ENCODE measurements at places on chromosomes 3 and 15.

DNA sequence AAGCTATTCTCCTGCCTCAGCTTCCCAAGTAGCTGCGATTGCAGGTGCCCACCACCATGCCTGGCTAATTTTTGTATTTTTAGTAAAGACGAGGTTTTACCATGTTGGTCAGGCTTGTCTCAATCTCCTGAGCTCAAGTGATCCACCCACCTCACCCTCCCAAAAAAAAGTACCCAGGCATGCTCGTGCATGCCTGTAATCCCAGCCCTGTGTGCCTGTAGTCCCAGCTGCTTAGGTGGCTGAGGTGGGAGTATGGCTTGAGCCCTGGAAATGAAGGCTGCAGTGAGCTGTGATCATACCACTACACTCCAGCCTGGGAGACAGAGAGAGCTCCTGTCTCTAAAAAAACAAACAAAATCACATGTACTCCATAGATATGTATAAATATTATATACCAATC lies 176.5 kb downstream of the SOX2 start:
- no peak for DNase-seq

GRCh38 chr15:74838137-74838516 lies 4.8 kb downstream of the ULK3 start:
- DNase-seq = no peak

- no peak for DNase-seq
These were observed 59.0 kb downstream of the CDCP1 start for GRCh38 chr3:45087155-45087554.

DNA sequence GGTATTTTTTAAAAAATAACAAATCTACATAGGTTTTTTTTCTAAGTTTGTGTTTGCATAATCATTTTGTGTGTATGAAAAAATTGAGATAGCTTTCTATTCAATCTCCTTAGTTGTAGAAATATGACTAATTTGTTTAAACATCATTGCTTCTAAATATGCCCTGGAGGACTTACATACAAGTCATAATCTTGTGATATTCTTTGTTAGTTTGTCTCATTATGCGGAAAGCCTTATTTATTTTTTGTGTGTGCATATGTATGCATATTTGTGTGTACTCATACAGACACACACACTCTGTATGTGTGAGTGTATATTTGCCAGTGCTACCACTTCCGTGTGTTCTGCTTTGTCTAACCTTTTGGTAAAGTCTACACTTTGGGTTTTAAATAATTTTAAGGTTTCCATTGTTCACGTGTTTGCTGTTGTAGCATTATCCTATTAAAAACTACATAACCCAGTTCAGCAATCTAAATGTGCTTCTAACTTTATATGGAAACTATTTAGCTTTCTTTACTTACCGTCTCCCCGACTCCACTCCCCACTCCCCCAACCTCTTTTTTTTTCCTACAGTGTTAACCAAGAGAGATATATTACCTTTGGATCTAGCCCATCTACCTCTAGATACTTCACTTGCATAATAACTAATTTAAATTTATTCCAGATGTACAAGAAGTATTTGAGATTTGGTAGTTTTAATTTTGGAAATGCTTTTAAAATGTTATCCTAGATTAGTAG lies 111.7 kb downstream of the FNDC3B start:
- DNase-seq = no peak
